NT2/D1 (cell line): ENCODE measurements at places on chromosomes 13 and 19.

GRCh38 chr13:101332583-101332982 is 83.7 kb downstream of the NALCN start:
- DNase-seq = no peak

- DNase-seq = no peak
Measured at GRCh38 chr19:15252398-15253018, 20.3 kb upstream of the EPHX3 start.

- DNase-seq = no peak
Measured at GRCh38 chr13:50162567-50162966, 147.3 kb downstream of the KCNRG start.

- DNase-seq = no peak
Measured at GRCh38 chr19:4310247-4311121, 6.1 kb downstream of the FSD1 start.

GRCh38 chr13:95113601-95114000 is 187.7 kb downstream of the ABCC4 start:
- no peak for DNase-seq

- DNase-seq = no peak
Measured at GRCh38 chr19:44823373-44823698, 14.4 kb downstream of the BCAM start.

DNA sequence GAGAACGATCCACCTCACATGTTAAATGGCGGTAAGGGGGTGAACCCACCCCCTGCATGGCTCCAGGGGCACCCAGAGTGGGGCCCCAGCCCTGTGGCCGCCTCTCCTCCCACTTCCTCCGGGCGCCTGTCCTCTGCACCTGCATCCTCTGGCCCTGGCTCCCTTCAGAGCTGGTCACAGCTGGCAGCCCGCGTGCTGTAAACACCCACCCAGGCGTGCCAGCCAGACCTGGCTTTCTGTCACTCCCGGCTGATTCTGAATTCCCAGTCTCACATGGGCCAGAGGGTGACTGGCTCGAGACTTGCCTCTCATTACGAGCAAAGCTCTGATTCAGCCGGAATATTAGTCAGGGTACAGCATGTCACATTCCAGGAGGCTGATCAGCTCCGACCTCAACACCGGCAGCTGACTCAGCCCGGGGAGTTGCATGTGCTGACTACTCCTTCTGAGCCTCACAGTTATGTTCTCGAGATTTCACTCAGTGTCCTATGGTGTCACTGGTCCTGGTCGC is 75.1 kb downstream of the GNG7 start:
- no peak for DNase-seq

- no peak for DNase-seq
Measured at GRCh38 chr13:22162889-22163288, 492.0 kb downstream of the FGF9 start.

- DNase-seq = no peak
Measured at GRCh38 chr19:52938761-52939160, 15.5 kb upstream of the ZNF888 start.

DNA sequence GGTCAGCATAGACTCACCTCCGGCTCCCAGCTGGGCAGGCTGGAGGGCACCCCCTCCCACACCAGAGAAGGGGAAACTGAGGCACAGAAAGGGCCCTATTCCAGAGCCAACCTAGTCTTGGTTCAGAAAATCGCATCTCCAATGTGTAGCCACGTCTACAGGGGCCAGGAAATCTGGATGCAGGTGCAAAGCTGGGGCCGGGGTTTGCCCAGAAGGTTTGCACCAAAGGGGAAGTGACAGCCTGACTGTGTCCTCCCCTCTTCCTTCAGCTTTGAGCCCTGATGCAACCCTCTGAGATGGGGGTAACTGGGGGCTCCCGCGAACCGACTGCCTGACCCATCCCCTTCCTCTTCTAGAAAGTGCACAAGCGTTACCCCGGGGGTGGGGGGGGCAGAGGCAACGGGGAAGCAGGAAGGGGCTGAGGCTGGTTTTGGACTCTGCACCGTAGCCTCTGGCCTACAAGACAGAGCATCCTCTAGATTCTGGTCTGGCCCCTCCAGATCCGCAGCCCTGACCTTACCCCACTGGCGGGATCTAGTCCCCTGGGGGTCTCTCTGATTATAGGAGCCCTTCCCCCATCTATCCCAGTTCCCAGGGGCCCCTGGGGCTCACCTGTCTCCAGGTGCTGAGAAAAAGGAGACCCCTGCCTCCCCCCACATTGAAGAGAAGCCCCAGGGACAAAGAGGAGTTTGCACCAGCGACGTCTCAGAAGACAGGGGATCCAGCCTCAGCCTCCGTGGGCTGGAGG is 1.1 kb upstream of the ONECUT3 start:
- no peak for DNase-seq

DNA sequence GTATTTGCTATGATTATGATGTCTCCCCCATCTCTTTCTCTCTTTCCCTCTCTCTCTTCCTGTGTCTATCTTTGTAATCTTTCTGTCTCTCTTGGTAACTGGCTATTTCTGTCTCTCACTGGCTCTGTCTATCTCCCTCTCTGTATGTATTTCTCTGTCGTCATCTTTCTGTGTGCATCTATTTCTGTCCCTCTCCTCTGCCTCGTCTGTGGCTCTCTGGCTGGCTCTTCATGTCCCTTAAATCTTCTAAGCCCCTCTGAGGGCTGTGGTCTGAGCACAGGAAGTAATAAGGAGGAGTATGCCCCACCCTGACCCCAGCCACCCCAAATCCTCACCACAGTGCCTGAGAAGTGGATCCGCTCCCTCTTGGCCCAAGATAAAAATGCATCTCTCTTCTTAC is 104.4 kb downstream of the DNAJC15 start:
- no peak for DNase-seq

GRCh38 chr13:31878955-31879354 is 139.6 kb downstream of the RXFP2 start:
- DNase-seq = no peak

- no peak for DNase-seq
Measured at GRCh38 chr19:8357007-8357521, 6.9 kb upstream of the ANGPTL4 start.
